ENCODE measurements at places on chromosomes 2 and 18.

GRCh38 chr2:25165992-25166875, 2.1 kb downstream of the POMC start:
- peak; percentile 18 for DNase-seq

- no peak for DNase-seq
Observed at GRCh38 chr2:176944998-176945397, 267.6 kb upstream of the HNRNPA3 start.

DNA sequence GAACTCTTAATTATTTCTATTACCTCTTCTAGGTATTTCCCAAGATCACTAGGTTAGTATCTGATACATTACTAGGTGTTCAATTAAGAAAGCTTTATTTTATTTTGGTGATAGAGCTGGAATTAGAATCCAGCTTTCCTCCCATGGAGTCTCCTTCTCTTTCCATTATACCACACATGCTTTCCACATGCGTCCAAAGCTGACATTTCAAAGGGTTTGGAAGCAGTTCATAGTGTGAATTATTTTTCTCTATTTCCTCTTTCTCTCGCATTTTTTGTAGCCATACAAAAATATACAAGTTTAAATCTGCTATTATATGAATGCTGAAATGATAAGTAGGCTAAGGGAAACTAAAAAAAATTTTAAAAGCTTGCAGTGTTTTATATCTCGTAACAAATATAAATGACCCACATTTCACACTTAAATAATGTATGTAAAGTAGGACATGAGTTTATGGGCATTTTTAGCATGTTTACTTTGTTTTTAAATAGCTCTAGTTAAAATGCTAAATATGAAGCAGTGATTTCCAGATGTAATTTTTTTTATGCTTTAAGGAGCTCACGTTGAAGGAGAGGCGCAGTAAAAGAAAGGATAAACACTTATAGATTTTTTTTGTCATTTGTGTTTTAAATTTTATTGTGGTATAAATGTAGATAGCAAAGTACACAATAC, 20.1 kb downstream of the ZC3H6 start:
- no peak for DNase-seq

DNA sequence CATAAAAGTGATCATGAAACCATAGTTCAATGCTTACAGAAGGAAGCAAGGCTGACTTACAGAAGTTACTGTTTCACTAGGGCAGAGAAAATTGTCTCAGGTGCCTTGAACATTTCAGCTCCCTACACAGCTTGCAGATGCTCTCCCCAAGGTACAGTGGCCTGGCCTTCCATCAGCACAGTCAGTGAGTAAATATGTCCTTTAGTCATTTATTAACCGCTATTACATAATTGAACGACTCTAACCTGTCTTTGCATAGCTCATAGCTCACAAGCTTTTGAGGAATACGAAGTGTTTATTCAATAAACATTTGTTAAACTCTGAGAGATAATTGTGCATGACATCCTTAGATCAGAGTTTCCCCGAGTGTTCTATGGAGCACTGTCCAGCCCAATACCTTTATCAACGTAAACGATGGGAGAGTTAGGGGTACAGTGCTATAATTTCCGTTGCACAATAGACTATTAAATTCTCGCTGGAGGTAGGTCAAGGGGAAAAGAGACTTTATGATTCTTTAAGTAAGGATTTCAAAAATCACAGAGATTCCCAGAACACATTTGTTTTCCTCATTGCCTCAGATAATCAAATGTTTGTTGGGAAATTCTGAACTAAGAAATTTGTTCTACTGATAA, 677.8 kb downstream of the TSN start:
- DNase-seq, result no peak

GRCh38 chr2:181311837-181312236, 145.3 kb upstream of the ITGA4 start:
- DNase-seq, result no peak
